ENCODE measurements at places on chromosomes 6 and 20.

- no peak for DNase-seq
Observed at GRCh38 chr6:23435126-23435525, 690.9 kb upstream of the NRSN1 start.

DNA sequence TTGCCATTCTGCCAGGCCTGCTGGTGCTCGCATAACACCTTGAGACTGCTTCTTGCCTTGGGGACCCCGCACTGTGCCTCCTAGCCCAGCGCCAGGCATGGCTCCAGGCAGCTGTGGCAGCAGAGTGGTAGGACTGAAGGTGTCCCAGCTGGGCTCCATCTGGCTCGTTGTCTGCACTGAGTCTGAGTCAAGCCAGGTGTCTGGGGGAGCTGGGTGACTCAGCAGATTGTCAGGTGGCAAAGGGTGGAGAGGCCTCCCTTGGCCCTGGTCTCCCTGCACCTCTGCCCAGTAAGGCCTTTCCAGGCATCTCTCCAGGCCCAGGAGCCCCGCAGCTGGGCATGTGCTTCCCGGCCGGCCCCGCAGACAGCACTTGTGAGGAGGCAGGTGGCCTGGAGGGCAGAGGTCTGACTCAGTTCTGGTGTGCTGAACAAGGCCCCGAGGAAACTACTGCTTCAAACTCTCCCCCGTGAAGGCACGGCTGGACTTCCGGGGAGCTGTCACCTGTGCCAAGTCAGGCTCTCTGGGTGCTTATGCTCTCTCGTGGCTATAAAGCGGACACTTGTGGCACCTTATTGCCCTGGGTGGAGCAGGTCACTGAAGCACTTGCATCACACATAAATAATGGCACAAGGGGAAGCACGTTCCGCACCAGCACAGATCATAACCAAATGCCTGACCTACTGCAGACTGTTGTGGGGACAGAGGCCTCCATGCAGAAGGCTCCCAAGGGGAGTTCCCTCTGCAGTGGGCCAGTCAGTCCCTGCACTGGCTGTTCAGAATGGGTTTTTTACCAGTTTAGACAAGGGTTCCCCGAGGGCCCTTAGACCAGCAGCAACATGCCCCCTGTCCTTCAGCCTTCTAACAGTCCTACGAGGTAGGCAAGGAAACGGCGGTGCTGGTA lies 27.5 kb downstream of the FOXC1 start:
- DNase-seq: no peak

DNA sequence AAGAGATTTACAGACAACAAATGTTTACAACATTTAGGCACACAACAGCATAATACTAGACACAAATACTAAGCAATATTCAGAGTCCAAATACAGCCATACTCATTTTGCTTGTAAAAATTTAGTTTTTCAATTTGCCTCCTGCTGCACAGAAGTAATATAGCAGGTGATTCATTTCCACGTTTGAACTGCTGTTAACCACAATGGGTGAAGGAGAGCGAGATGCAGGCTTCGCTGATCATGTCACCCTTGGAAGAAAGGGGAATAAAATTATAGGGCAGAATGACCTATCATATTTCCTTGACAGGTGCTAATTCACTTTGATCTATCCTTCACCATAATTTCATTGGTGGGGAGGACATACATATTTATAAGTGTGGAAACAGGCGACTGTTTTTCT lies 643.8 kb upstream of the AGPAT4 start:
- no peak for DNase-seq

- DNase-seq: no peak
Observed at GRCh38 chr6:142501795-142502194, 200.0 kb downstream of the ADGRG6 start.

- no peak for DNase-seq
Observed at GRCh38 chr20:3382836-3383235, 24.6 kb downstream of the DNAAF9 start.

DNA sequence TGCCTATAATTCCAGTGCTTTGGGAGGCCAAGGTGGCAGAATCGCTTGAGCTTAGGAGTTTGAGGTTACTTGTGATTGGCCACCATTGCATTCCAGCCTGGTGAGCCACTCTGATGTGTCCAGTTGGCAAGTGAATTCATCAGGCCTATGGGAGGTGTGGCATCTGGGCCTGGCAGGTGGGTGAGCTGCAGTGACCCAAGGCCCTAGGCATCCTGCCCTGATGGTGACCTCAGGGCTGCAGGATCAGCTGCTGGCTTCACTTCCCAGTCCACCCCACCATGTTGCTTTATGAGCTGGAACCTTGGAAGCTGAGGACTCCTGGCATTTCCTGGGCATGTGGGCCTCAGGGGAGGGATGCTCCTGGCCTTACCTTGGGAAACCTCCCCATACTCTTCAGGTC lies 20.5 kb downstream of the RSPH9 start:
- no peak for DNase-seq

DNA sequence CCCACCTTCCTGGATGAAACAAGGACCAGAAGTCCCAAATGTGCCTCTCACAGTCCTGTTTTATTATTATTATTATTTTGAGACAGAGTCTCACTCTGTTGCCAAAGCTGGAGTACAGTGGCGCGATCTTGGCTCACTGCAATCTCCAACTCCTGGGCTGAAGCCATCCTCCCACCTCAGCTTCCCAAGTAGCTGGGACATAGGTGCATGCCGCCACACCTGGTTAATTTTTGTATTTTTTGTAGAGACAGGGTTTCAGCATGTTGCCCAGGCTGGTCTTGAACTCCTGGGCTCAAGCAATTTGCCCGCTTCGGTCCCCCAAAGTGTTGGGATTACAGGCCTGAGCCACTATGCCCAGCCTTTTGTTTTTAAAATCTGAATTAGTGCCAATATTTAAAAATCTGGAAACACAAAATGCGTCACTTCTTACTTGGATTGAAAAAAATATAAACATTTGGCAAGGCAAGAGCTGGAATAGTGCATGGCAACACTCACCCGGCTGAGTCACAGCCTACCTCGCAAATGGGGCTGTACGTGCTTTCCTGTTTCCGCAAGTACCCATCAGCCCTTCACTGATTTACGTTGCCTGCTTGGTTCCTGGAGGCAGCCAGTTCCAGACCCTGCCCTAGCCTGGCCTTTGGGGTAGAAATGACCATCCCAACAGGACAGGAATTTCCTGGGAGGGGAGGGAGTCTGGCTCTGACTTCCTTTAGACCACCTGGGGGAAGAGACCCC lies 6.3 kb downstream of the SDCBP2 start:
- DNase-seq: no peak

DNA sequence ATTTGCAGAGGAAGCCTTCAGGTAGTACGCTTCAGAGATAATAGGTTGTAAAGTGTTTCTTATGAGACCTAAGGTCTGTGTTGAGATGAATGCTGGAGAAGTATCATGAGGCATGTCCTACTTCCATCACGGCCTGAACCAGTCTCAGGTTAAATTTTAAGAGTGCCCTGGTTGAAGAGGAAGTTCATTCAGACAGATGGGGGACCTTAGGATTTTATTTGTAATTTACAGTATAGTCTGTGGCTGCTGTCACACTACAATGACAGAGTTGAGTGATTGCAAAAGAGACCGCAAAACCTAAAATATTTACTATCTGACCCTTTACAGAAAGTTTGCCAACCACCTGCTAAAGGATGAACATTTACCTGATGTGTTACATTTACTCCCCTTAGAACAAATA lies 70.9 kb downstream of the UST start:
- no peak for DNase-seq

- no peak for DNase-seq
Observed at GRCh38 chr6:36651659-36652379, 26.7 kb upstream of the CDKN1A start.

- no peak for DNase-seq
Observed at GRCh38 chr6:148878683-148879082, 131.9 kb downstream of the UST start.

DNA sequence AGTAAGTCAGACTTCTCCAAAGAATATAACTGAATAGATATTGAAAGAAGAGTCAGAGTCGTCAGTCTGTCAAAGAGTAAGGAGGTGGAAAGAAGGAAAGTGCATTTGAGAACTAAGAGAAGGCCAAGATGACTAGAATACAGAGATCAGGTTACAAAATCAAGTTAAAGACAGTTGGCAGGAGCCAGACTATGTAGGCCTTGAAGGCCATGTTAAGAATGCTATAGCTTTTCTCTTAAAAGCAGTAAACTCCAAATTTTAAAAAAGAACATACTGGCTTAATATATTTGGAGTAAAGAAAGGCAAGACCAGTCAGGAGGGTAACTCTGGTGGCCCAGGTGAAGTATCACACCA lies 68.8 kb downstream of the IBTK start:
- DNase-seq: no peak

- DNase-seq: no peak
Observed at GRCh38 chr6:154367336-154367735, 10.7 kb upstream of the IPCEF1 start.

DNA sequence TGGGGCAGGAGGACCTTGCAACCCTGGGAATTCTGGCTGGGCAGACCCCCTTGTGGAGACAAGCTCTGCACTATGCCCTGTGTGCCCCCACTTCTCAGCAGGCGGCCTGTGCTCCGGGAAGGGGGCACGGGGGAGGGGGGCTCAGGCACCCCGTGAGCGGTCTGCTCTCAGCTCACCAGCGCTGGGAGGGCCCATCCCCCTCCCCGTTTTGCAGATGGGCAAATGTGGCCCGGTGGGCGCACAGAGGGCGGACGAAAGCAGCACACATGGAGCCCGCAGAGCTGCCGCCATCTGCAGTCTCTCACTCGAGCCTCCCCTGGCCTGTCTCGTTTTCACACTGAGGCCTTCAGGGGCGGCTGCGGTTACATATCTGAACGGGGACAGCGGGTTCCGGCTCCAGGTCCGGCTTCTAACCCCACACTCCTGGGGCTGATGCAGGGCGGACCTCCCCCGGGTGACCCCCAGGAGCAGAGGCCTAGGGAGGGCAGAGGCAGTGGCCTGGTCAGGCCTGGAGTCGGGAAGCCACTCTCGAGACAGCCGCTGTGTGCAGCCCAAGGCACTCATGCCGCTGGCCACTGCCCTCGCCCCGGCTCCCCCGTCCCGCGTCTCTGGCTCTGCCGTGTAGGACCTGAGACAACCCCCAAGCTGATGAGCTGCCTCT lies 13.9 kb downstream of the CHRNA4 start:
- no peak for DNase-seq

- DNase-seq: no peak
Observed at GRCh38 chr6:44649365-44650025, 262.0 kb downstream of the CDC5L start.

GRCh38 chr6:111620169-111620568 lies 14.5 kb upstream of the TRAF3IP2 start:
- DNase-seq: no peak

DNA sequence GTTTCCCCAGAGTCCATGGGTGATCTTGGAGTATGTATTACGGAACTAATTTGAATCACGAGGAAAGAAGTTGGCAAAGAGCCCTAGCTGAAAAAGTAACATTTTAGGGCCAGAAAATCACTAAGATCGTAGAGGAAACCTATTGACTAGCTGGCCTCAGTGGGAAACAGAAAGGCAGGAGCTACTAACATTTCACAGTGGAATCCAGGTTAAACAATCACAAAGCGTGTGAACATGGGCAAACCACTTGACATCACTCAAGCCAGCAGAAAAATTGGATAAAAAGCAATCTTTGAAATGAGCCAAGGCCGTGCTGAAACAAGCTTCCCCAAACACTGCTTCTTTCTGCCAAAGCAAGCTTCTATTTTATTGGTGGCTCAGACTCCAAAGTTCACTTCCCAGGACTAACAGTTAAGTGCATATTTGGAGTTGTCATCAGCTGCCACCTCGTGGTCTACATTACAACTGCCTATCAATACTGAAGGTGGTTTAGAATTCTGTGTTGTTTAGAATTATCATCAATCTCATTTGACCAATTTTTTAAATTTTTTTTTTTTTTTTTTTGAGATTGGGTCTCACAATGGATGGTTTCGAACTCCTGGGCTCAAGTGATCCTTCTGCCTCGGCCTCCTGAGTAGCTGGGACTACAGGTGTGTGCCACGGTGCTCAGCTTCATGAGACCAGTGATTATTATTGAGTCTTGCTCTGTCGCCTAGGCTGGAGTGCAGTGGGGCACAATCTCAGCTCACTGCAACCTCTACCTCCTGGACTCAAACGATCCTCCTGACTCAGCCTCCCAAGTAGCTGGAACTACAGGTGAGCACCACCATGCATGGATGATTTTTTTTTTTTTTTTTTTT lies 10.6 kb downstream of the RPS10 start:
- peak; percentile 56 for DNase-seq

- DNase-seq: peak; percentile 63
Observed at GRCh38 chr6:110874880-110875547, 429 bp downstream of the AMD1 start.

GRCh38 chr6:53128842-53129241 lies 19.8 kb downstream of the GCM1 start:
- DNase-seq: no peak

GRCh38 chr6:130997061-130997753 lies 65.8 kb downstream of the EPB41L2 start:
- DNase-seq: no peak

GRCh38 chr6:6694368-6694780 lies 105.9 kb downstream of the LY86 start:
- DNase-seq: no peak

DNA sequence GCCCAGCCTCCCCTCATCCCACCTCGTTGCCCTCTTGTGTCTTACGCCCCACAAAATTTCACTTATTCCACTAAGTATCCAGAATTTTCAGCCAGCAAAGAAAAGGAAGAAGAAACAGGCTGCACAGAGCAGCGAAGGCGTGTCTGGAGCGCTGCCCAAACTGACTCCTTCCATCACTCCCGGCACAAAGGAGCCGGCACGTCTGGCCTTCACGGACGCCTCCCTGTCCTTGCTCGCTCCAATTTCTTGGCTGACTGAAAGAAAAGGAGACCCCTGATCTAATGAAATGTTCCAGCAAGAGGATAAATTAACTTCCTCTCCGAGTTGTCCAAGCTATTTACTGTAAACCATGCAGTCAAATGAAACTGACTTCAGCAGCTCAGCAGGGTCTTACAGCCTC lies 152.3 kb upstream of the CDH4 start:
- DNase-seq: no peak

- no peak for DNase-seq
Observed at GRCh38 chr6:52779237-52779636, 16.0 kb upstream of the GSTA2 start.

GRCh38 chr6:37491171-37491829 lies 8.4 kb downstream of the CCDC167 start:
- DNase-seq: no peak

GRCh38 chr20:59633656-59634251 lies 29.4 kb downstream of the PHACTR3 start:
- DNase-seq: no peak

- no peak for DNase-seq
Observed at GRCh38 chr6:36660771-36661471, 17.6 kb upstream of the CDKN1A start.
